ENCODE measurements at places on chromosomes 4 and X. TPM values are rescaled to one million over a fixed set of nuclear protein-coding genes. Genes with fewer than 3 reads are reported as not detected.
A peak's percentile ranks its signal among the peaks of the same experiment; 100 is the strongest.

- peaks cover 37% of the 10 kb centered on the region for H3K27me3 ChIP-seq
- no peaks in the 10 kb centered on the region for H3K4me1 ChIP-seq
- no peak for DNase-seq
- H3K36me3 ChIP-seq = peaks cover 8% of the 10 kb centered on the region
Observed at GRCh38 chrX:153502131-153502530, 7.4 kb downstream of the BGN start.

DNA sequence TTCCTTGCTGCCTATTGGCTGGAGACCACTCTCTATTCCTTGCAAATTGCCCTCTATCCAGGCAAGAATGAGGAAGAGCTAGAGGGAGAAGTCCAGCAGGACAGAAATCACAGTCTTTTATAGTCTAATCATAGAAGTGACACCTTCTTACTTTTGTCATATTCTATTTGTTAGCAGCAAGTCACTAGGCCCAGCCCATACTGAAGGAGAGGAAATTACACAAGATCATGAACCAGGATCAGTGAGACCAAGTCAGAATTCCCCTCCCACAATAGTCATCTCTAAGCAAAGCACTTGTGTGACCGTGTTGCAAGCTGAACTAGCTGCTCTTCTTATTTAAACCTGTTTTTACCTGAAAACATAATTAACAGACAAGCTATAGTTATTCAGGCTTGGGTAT, 317.7 kb downstream of the INPP4B start:
- H3K36me3 ChIP-seq = no peaks in the 10 kb centered on the region
- H3K4me3 ChIP-seq = no peak overlapping the region
- DNase-seq = no peak
- no peak overlapping the region for H3K27ac ChIP-seq
- no peaks in the 10 kb centered on the region for H3K27me3 ChIP-seq

DNA sequence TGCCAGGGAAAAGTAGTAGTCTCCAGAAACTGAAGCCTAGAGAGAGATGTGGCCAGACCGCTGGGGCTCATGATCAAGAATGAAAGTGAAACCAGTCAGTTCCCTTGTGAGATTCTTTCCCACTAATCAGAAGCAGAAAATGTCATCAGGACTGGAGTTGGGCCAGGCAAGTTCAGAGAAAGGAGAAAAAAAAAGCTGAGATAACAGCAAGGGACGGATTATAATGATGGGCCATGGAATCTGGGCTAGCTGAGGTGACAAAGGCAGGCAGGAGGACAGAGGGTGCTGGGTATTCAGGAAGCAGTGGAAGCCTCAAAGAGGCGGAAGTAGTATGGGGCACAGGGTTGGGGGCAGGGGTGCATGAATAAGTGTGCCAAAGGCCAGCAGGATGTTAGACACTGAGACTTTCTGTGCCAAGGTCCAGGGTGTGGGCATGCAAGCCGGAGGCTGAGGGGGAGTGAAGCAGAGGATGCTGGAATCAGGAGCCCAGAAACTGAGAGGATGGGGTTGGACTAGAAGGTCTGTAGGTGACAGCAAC, 2.5 kb downstream of the CXorf38 start:
- peaks cover 40% of the 10 kb centered on the region for H3K4me1 ChIP-seq
- peak overlapping the region; percentile 91 for H3K27ac ChIP-seq
- no peaks in the 10 kb centered on the region for H3K27me3 ChIP-seq
- DNase-seq = peak; percentile 59

The NSUN7 gene
- total RNA-seq = 7.7 TPM

GRCh38 chrX:114097427-114097826, 486.5 kb upstream of the HTR2C start:
- H3K36me3 ChIP-seq = no peaks in the 10 kb centered on the region
- no peaks in the 10 kb centered on the region for H3K27me3 ChIP-seq
- DNase-seq = no peak
- no peak overlapping the region for H3K4me3 ChIP-seq
- no peak overlapping the region for H3K27ac ChIP-seq

The CRMP1 gene
- total RNA-seq = not detected

- H3K27ac ChIP-seq = no peak overlapping the region
- H3K36me3 ChIP-seq = no peaks in the 10 kb centered on the region
Observed at GRCh38 chr4:143616771-143617170, 83.7 kb downstream of the FREM3 start.

DNA sequence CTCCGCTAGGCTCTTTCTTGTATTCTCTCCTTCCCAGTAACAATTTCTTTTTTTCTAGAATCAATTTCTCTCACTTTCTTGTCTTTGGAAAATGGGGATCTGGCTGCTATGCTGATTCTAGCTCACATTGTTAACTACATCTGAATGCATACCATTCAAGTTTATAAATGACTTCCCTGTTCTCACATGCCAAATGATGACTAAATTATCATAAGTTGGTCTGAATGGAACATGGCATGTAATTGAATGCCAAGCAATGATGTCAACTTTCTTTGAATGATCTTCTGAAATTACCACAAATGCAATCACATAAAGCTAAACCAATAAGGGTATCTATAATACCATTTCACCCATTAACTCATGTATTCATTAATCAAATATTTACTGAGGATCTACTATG, 2.7 kb upstream of the ITM2A start:
- no peak for DNase-seq
- H3K4me3 ChIP-seq = no peak overlapping the region
- peaks cover 12% of the 10 kb centered on the region for H3K36me3 ChIP-seq
- no peaks in the 10 kb centered on the region for H3K27me3 ChIP-seq

DNA sequence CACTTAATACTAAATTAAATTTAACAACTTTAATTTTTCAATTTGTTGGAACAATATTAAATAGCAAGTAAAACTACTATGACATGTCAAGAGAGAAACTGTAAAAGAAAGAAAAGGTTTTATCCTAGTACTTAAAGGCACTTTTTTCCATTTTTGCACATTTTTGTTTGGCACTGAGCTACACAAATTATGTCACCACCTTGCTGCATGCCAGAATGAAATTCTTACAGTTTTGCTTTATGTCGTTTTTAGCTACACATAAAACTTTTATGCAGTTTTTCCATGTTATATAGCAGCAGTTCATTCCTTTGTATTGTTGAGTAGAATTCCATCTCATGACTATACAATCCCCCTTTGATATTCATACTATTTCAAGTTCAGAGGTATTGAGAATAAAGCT, 99.1 kb upstream of the RXFP1 start:
- no peaks in the 10 kb centered on the region for H3K36me3 ChIP-seq
- no peak overlapping the region for H3K27ac ChIP-seq
- no peaks in the 10 kb centered on the region for H3K27me3 ChIP-seq
- no peak overlapping the region for H3K4me3 ChIP-seq
- DNase-seq = no peak
- no peaks in the 10 kb centered on the region for H3K4me1 ChIP-seq

GRCh38 chrX:130155564-130155963, 10.1 kb downstream of the AIFM1 start:
- no peak for DNase-seq
- no peaks in the 10 kb centered on the region for H3K27me3 ChIP-seq
- no peaks in the 10 kb centered on the region for H3K4me1 ChIP-seq
- no peak overlapping the region for H3K4me3 ChIP-seq
- H3K27ac ChIP-seq = no peak overlapping the region

DNA sequence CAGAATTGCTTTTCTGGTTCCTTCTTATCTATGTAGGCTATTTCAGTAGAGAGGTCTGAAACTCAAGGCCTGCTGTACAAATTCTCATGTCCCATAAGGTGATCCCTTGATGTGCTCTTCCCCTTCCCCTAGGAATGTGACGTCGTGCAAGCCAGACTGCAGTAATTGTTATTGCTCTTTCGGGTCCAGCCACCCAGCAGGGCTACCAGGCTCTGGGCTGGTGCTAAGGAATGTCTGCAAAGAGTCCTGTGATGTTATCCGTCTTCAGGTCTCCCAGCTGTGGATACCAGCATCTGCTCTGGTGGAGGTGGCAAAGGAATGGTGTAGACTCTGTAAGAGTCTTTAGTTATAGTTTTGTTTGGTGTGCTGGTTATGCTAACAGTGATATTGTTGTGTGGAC, 378.7 kb downstream of the C4orf33 start:
- no peak for DNase-seq
- no peak overlapping the region for H3K27ac ChIP-seq
- no peak overlapping the region for H3K4me3 ChIP-seq
- H3K27me3 ChIP-seq = no peaks in the 10 kb centered on the region
- H3K4me1 ChIP-seq = no peaks in the 10 kb centered on the region

DNA sequence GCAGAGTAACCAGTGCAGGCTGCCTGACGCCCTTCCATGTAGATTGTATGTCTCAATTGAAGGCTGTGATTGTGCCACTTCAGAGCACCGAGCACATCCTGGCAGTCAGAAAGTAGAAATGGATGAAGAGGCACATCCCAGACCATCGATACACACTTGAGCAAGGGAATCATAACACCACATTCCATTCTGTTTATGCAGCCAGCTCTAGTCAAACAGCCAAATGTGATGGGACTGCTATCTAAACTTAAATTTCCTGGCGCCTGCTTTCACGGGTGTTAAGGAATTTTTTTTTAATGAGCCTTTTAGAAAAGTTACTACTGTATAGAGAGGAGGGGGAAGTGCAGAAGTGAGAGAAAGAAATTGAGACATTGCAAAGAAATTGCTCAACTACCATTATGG, 84.4 kb downstream of the PPARGC1A start:
- no peak overlapping the region for H3K4me3 ChIP-seq
- H3K4me1 ChIP-seq = no peaks in the 10 kb centered on the region
- H3K27ac ChIP-seq = no peak overlapping the region
- no peaks in the 10 kb centered on the region for H3K27me3 ChIP-seq
- no peaks in the 10 kb centered on the region for H3K36me3 ChIP-seq

- peak overlapping the region; percentile 98 for H3K4me3 ChIP-seq
- no peaks in the 10 kb centered on the region for H3K27me3 ChIP-seq
- H3K36me3 ChIP-seq = peaks cover 24% of the 10 kb centered on the region
- DNase-seq = no peak
- peak overlapping the region; percentile 79 for H3K27ac ChIP-seq
Observed at GRCh38 chr4:114597410-114598115, 1.0 kb upstream of the UGT8 start.

DNA sequence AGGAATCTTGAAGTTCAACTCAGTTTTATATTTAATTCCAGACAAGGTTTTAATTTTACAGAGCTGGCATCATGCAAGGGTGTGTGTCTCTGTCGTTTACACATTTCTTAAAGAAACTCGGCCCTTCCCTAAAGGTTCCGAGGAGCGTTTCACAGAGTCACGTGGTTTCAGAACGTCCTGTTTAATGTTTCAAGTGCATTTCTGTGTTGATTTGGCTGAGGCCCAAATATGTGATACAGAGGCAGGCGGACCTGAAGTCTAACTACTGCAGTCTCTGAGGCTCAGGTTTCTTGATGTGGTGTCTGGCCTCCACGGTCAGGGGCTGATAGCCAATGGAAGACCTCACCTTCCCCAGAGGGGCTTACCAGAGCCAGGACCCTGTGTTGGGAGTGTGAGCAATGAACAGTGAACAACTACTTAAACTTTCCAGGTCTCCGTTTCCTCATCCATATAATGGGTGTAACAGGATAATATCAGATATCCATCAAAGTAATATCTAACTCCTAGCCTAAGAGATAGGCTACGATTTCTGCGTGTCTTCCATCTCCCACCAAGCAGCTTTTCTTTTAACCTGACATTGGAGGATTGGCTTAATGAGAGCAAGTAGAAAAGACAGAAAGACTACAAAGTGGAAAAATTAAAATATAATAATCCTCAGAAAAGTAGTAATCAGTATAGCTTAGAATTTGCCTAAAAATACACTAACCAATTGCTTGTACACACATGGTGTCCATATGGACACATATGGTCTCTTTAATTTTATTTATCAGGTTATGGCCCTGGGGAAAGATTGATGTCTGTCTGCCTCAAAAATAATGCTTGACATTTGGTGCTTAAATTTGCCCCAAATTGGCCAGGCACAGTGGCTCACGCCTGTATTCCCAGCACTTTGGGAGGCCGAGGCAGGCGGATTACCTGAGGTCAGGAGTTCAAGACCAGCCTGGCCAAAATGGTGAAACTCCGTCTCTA, 50.0 kb upstream of the TRIM2 start:
- DNase-seq = peak; percentile 34
- H3K27me3 ChIP-seq = no peaks in the 10 kb centered on the region
- H3K4me1 ChIP-seq = peaks cover 23% of the 10 kb centered on the region
- H3K27ac ChIP-seq = peak overlapping the region; percentile 73
